Activated CD8-positive, alpha-beta memory T cell treated with anti-CD3 and anti-CD28 coated beads for 1 hour (primary cell): ENCODE measurements at places on chromosomes 12 and 14.

- no peak for DNase-seq
Measured at GRCh38 chr12:20457582-20457981, 89.2 kb downstream of the PDE3A start.

DNA sequence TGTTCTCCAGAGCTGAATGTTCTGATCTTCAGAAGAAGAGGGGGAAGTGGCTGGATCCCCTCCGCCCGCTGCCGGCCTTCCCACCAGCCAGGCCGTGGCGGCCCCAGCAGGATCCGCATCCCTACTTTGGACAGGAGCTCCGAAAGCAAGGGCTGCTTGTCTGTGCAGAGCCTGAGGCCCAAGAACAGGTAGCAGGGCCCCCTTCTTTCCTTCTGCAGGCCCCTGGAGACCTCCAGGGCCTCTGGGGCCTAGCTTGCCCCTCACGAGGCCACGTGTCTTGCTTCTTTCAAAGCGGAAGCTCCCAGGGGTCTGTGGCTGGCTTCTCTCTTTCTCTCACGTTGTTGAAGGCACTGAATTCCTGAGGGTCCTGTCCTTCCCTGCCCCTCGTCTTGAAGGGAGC lies 13.2 kb downstream of the PGF start:
- no peak for DNase-seq

- DNase-seq: no peak
Measured at GRCh38 chr12:77751939-77752338, 78.8 kb upstream of the NAV3 start.

GRCh38 chr12:47410383-47410782 lies 295.4 kb downstream of the RPAP3 start:
- DNase-seq: no peak

DNA sequence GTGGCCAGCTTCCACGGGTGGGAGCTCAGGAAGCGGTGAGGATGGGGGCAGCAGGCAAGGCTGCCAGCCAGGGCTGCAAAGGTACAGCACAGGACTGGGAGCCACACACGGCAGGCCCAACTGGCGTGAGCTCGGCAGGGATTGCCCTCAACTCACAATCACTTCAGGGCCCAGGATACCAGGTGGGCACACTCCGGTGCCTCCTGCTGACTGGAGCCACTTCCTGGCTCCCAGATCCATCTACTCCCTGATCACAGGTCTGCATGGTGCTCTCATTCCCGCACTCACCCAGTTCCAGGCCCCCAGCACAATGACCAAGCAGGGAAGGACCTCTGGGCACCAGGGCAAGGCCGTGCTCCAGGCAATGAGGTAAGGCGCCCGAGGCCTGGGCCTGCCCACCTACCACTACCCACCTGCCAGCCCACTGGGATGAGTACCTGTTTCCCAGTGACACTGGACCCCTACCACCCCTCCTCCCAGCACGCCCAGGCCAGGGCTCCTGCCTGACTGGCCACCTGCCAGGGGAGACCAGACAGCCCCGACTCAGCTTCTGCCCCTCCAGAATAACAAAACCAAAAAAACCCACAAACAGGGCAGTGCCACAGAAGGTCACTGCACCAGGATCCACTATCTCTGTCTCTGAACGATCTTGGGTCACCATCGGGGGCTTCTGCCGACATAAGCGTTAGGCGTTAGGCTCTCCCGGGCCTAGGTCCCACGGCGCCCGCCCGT lies 1.8 kb downstream of the JAG2 start:
- no peak for DNase-seq

DNA sequence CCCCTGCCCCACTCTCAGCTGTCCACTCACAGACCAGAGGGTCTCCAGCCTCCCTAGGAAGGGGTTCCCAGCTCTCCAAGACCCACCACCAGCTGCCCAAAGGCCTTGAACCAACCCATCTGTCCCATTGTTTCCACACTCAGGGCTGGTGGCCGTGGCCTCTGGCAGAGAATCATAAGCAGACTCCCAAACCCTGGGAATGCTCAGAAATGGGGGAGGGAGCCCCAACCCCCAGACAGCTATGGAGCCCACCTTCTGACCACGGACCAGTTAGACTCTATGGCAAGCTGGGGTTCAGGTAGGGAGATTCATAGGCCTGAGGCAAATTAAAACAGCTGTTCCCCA lies 280.0 kb downstream of the DPF3 start:
- no peak for DNase-seq

DNA sequence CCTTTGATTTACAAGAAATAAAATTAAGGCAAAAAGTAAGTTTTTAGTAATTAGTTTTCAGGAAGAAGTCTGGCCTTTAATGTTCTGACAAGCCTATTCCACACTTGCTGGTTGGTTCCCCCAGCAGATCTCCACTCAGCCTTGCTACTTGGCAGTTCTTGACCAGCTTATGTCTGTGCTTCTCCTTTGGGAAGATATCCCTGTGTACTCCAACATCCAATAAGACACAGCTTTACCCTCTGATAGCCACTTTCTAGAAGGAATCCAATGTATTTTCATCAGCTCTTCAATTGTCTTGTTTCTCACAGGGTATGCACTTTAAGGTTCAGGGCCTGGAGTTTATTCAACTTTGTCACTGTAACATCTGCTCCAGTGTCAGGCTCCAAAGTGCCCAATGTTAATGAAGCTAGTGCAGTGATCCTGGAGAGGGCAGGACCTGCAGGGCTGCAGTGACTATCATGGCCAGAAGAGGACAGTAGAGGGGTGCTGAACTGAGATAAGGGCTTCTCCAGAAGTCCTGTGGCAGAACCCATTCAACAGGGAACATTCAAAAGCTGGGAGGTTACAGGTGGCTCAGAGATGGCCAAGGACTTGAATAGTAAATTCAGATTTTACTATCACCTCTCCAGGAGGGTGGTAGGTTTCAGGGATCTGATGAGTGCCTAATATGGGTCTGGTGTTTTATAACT lies 22.9 kb downstream of the JKAMP start:
- no peak for DNase-seq
